ENCODE measurements at places on chromosomes 16 and 17.
A peak's percentile ranks its signal among the peaks of the same experiment; 100 is the strongest.

GRCh38 chr16:20111143-20111542, 37.5 kb upstream of the GPR139 start:
- DNase-seq, result no peak

GRCh38 chr17:562174-562573, 152.5 kb downstream of the VPS53 start:
- DNase-seq, result no peak

- no peak for DNase-seq
Observed at GRCh38 chr17:55734128-55734781, 11.6 kb upstream of the TMEM100 start.

DNA sequence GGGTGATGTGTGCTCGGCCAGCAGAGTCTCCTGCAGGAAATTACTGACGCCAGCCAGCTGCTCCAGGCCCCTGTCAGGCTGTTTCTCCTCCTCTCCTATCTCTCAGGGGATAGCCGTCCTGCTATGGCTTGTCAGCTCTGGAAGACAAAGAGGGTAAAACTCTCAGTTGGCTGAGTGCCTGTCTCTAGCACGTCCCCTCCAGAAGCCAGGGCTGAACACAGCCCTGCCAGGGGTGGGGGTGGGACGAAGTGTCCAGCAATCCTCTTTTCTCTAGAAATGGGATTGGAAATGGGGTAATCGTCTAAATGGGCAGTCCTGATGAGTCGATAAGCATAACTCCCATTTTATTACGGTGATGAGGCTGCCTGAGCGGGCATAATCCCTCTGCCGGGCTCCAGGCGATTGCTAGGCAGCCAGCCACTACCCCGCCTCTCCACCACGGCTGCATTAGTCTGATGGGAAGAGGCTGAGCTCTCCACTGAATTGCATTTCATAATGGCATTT, 89.1 kb upstream of the GNAO1 start:
- DNase-seq, result no peak

GRCh38 chr17:72407336-72407909, 286.6 kb downstream of the SOX9 start:
- no peak for DNase-seq

- peak; percentile 43 for DNase-seq
Observed at GRCh38 chr17:75289832-75290337, 652 bp upstream of the SLC25A19 start.

- no peak for DNase-seq
Observed at GRCh38 chr17:869567-870525, 87.7 kb downstream of the MRM3 start.

- DNase-seq, result no peak
Observed at GRCh38 chr16:82653550-82654511, 27.1 kb downstream of the CDH13 start.

DNA sequence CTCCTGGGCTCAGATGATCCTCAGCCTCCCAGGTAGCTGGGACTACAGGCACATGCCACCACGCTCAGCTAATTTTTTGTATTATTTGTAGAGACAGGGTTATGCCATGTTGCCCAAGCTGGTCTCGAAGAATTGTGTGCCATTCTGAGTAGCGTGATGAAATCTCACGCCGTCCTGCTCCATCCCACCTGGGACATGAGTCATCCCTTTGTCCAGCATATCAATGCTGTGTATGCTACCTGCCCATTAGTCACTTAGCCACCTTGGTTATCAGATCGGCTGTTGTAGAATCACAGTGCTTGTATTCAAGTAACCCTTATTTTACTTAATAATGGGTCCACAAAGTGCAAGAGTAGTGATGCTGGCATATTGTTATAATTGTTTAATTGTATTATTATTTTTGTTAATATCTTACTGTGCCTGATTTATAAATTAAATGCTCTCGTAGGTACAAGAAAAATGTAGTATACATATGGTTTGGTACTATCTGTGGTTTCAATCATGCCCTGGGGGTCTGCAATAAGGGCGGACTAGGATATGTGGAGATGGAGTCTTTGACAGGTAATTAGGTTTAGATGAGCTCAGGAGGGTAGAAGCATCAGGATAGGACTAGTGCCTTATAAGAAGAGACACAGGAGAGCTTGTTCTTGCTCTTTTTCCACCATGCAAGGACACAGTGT, 26.6 kb upstream of the SLC13A2 start:
- DNase-seq, result no peak

DNA sequence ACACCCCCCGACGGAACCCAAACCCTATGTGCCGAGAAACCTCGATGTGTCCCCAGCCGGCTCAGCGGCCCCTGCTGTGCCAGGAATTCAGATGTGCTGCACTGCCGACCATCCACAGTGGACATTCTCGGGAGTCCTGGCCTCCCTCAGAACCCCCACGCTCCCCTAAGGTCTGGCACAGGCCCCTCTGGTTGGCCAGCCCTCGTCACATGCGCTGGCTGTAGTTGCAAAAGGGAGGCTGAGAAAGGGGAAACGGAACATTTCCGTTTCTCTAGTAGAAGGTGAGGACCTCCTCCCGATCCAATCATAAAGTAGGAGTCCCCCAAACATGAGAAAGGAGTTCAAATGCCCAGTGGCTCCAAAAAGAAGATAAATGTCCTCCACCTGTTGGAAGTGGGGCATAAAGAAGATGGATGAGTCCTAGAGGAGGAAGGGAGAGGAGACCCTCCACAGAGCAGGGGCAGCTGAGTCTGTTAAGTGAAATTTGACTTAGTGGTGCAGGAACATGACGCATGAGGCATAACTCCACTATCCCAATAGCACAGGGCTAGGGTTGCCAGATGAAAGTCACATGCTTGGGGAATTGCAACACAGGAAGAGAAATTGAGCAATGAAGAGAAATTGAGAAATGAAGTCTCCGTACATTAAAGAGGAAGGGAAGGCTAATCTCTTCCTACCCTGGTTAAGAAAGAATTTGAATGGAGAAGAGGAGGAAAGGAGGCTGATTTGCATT, 49.3 kb upstream of the WSB1 start:
- no peak for DNase-seq

DNA sequence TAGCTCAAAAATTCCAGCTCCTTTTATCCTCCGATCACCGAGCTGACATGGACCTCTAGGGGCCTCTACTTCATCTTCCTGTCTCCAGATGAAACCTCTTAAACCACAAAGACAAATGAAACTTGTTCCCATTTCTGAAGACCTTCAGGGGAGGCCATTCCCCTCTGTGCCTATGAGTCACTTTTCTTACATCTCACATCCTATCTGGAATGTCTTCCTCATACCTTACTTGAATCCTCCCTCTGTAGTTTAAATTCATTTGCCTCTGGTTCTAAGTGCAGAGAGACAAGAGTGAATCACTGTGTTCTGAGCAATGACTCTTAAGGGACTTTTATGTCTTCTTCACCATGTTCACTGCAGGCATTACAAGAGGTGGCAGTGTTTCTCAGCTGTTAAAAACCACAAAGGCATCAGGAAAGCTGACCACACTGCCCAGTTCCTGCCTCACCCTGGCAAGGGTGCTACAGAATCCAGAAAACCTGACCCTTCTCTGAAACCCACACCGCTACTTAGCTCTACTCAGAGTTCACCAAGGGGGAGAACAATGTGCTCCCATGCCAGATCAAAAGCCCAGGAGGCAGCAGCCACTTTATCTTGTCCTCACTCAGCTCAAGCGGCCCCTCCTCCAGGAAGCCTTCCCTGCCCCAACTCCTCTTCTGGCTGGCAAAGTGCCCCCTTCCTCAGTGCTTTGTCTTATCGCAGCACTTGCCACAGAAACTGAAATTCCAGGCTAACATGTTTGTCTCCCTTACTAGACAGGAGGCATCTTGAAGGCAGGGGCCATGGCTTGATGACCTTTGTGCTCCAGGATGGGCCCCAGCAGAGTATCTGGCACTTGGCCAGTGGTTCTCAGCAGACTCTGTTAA, 6.4 kb downstream of the CUEDC1 start:
- no peak for DNase-seq

- no peak for DNase-seq
Observed at GRCh38 chr16:2270070-2270462, 2.1 kb upstream of the RNPS1 start.

DNA sequence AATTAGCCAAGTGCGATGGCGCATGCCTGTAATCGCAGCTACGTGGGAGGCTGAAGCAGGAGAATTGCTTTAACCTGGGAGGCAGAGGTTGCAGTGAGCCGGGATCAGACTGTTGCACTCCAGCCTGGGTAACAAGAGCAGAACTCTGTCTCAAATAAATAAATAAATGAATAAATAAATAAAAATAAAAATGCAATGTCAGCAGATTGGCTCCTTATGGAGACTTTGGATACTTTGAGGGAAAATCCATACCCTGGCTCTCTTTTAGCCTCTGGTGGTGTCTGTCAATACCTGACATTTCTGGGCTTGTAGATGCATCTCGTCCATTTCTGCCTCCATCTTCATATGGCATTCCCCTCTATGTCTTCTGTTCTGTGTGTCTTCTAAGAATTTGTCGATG, 66.7 kb downstream of the RBFOX1 start:
- no peak for DNase-seq

GRCh38 chr17:64130559-64131001, 636 bp upstream of the ERN1 start:
- DNase-seq, result peak; percentile 32

- DNase-seq, result no peak
Observed at GRCh38 chr16:50497592-50497991, 50.6 kb upstream of the NKD1 start.

GRCh38 chr17:78507526-78507925, 69.7 kb downstream of the DNAH17 start:
- no peak for DNase-seq

DNA sequence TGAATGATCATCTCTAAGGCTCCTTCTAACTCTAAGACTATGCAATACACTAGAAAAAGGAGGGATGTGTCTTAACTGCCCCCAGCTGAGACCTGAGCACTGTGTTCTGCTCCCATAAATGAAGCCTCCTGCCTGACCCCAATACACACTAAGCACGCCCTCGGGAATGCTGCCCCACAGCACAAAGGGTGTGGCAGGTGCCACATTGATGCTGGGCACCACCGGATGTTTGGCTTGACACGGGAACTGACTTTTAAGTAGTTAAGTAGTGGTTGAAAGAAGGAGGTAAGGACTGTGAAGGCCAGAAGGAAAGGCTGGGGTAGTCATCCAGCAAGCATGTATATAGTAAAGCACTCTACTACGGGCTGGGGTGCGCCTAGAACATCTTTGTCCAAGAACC, 4.0 kb downstream of the GSDMA start:
- no peak for DNase-seq

DNA sequence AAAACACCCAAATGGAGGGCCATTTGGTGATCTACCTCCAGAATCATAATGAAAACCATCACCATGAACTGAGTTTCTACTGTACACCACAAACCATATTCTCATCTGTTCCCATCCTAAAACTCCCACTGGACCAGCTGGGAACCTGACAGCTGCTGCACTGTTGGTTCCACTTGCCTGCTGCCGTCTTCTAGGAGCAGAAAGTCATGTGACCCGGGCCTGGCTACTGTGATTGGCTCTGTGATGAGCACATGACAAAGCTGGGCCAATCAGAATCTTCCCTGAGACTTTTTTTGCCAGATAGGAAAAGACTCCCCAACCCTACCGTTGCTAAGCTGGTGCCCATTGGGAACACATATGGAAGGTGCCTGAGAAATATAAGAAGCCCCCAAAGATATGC, 264.2 kb downstream of the MRTFB start:
- DNase-seq, result no peak

- DNase-seq, result no peak
Observed at GRCh38 chr16:80197741-80198201, 343.0 kb upstream of the DYNLRB2 start.

- no peak for DNase-seq
Observed at GRCh38 chr17:11240841-11241610, at the start of gene SHISA6. SHISA6 (plus strand) TSS chr17:11241213.

DNA sequence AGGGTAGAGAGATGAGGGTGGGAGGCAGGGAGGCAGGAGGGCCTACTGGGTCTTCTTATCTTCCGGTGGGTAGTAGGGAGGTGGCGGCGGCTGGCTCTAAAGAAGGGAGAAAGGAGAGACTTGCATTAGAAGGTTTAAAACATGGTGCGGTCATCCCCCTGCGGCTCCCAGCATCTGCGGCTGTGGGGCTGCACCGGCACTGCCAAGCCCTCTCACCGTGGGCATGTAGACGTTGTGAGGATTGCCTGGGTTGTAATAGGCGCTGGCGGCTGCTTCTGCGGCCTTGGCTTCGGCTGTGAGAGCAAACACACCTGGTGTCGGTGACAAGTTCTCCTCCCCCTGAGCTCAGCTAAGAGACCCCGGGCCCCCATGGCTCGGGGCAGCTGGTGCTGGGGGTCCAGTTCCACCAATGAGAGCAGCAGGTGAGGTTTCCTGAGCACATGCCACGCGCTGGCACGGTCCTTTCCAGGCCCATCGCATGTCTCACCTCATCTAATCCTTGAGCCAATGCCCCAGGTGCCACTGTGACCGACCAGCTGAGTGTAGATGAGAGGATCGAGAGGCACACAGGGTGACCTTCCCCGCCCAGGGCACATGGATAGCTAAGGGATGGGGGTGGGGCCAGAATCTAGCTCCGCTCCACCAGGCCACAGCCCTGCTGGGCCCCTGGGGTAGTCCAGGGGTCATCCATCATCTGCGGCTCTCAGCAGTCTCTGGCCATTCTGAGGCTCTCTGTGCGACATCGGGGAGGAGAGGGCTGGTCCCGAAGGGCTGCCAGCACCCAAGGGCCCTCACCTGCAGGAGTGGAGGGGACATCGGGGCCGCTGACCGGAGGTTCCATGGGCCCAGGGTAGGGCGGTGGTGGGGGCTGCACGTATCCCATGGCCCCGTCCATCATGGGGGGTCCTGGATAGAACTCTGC, 2.7 kb upstream of the UNC13D start:
- no peak for DNase-seq

DNA sequence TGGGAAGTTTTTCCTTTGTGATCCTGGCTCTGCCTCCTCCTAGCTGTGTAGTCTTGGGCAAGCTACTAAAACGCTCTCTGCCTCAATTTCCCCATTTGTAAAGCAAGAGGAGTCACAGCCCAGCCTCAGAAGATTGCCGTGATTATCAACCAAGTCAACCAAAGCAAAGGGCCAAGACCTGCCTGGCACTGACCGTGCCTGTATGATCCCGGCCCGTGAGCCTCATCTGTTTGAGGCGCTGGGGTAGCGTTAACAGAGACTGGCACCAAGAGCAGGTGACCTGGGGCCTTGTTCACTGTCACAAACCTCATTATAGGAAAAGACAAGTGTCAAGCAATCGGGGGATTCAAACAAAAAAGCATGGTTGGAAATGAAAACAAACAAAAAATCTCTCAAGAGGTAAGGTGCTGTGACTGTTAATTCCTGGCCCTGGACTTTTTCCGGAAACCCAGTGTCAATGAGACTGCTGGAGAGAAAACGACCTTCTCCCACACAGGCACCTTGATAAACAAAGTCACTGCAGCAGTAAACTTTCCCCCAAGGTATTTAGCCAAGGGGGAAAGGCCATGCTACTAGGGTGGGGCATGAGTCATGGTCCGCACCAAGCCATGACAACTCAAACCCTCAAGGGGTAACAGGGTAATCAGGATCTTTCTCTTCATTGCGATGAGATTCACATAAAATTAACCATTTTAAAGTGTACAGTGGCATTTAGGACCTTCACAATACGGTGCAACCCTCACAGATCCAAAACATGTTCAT, 5.4 kb downstream of the MEAK7 start:
- no peak for DNase-seq

- DNase-seq, result no peak
Observed at GRCh38 chr16:987906-988305, 6.3 kb downstream of the SOX8 start.

All from stimulated activated CD8-positive, alpha-beta memory T cell treated with anti-CD3 and anti-CD28 coated beads, Interleukin-4, amount 100 ng/mL, for 4 hours (primary cell).